Right lobe of liver (tissue), 6 donors: ENCODE measurements at places on chromosomes 5 and 9. TPM values are rescaled to one million over a fixed set of nuclear protein-coding genes. Genes with fewer than 3 reads are reported as not detected.
A peak's percentile ranks its signal among the peaks of the same experiment; 100 is the strongest.

DNA sequence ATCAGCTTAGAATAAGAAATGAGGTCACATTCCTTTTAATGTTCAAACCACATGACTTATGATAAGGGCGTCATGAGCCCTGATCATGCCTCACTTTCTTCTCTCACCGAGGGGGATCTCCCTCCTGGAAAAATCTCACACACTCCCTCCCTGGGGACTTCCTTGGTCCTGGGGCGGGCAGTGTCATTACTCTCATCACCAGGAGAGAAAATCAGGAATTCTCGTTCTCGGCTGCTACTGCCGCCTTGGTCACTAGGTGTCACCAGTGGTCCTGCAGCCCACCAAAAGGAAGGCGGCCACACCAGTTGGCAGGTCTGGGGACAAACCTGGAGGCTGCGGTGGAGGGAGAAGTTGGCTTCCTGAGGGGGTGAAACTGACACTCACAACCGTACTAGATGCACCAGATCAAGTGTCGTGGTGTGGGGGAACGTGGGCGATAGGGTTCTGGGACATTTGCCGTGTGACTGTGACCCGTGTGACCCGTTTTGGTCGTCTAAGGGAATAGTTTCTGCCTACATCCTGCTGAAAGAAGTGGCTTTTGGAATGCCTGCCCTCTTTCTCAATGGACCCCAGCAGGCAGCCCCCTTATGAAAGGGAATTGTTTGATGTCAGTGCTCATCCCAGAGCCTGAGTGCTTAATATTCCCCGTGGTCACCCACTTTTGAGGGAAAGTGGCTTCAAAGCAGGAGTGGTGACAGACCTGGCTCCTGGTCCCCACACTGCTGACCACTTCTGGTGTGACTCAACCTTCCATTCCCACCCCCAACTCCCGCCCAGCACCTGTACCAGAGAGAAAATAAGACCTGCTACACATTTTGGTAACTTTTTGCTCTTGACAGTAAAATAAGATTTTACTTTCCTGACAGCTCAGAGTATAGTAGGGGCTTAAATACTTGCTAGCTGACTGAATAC, 63.2 kb downstream of the ACER2 start:
- no peak for DNase-seq
- H3K27me3 ChIP-seq: no peaks in the 10 kb centered on the region
- H3K27ac ChIP-seq: no peak overlapping the region
- H3K4me1 ChIP-seq: no peaks in the 10 kb centered on the region

- no peaks in the 10 kb centered on the region for H3K36me3 ChIP-seq
- no peak overlapping the region for H3K4me3 ChIP-seq
Measured at GRCh38 chr5:112010475-112010874, 253.5 kb upstream of the NREP start.

ZBTB26 gene
- total RNA-seq: 1.3 TPM

TMEM252 gene
- total RNA-seq: 0.25 TPM

- no peak overlapping the region for H3K27ac ChIP-seq
- no peak overlapping the region for H3K4me3 ChIP-seq
- no peak for DNase-seq
- no peaks in the 10 kb centered on the region for H3K4me1 ChIP-seq
Measured at GRCh38 chr5:66856041-66856805, 260.0 kb downstream of the MAST4 start.

GRCh38 chr5:81606150-81606549, 144.7 kb downstream of the SSBP2 start:
- H3K27me3 ChIP-seq: no peaks in the 10 kb centered on the region
- H3K36me3 ChIP-seq: no peaks in the 10 kb centered on the region
- H3K4me3 ChIP-seq: no peak overlapping the region
- H3K27ac ChIP-seq: no peak overlapping the region
- no peak for DNase-seq
- no peaks in the 10 kb centered on the region for H3K4me1 ChIP-seq

ROPN1L gene
- total RNA-seq: 0.83 TPM

DNA sequence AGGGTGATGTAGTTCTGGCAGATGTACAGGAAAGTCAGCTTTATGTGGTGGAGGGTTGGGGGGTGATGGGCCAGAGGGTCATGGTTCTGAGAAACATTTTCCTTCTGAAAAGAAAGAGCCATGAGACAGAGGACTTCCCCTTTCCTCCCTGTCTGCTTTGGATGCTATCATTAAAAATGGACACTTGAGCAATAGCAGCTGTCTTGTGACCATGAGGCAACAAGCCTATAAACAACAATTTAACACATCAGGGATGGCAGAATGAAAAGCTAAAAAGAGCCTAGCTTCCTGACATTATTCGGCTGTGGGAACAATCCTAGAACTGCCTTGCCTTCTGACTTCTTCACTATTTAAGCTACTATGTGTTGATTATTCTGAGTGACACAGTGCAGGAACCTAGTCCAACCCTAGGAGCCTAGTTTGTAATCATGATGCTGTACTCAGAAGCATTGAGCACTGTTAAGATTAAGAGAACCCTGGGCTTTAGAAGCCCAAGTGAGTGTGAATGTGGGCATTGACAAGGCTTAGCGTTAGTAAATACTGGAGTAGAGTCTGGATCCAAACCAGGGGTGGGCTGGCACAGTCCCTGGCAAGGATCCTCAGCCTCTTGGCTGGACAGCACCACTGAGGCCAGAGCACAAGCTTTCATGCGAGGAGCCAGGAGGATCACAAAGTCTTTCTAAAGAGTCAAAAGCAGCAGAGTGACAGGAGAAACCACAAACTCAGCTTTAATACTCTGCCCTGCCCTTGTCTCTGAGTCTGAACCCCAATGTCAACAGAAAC, 178.5 kb upstream of the EGFLAM start:
- no peaks in the 10 kb centered on the region for H3K36me3 ChIP-seq
- no peak for DNase-seq
- no peak overlapping the region for H3K27ac ChIP-seq

- H3K4me3 ChIP-seq: no peak overlapping the region
- H3K27ac ChIP-seq: no peak overlapping the region
- H3K36me3 ChIP-seq: no peaks in the 10 kb centered on the region
- H3K4me1 ChIP-seq: no peaks in the 10 kb centered on the region
Measured at GRCh38 chr9:135357863-135358551, 121.6 kb upstream of the PPP1R26 start.

- DNase-seq: no peak
- no peak overlapping the region for H3K4me3 ChIP-seq
- H3K36me3 ChIP-seq: no peaks in the 10 kb centered on the region
- H3K27me3 ChIP-seq: no peaks in the 10 kb centered on the region
- no peak overlapping the region for H3K27ac ChIP-seq
Measured at GRCh38 chr5:92181656-92182055, 798.5 kb upstream of the ARRDC3 start.

GRCh38 chr5:893137-893506, 438 bp downstream of the TRIP13 start:
- H3K27ac ChIP-seq: no peak overlapping the region
- no peak for DNase-seq
- H3K27me3 ChIP-seq: no peaks in the 10 kb centered on the region
- no peaks in the 10 kb centered on the region for H3K4me1 ChIP-seq
- H3K36me3 ChIP-seq: peaks cover 12% of the 10 kb centered on the region

GRCh38 chr9:15305470-15305869, 1.5 kb downstream of the TTC39B start:
- peak overlapping the region; percentile 73 for H3K27ac ChIP-seq
- H3K36me3 ChIP-seq: no peaks in the 10 kb centered on the region
- no peaks in the 10 kb centered on the region for H3K27me3 ChIP-seq
- no peaks in the 10 kb centered on the region for H3K4me1 ChIP-seq
- H3K4me3 ChIP-seq: peak overlapping the region; percentile 89
